NCI-H526 treated with DMSO at 0.1 percent for 48 hours (cell line): ENCODE measurements at places on chromosomes 3 and 15.

DNA sequence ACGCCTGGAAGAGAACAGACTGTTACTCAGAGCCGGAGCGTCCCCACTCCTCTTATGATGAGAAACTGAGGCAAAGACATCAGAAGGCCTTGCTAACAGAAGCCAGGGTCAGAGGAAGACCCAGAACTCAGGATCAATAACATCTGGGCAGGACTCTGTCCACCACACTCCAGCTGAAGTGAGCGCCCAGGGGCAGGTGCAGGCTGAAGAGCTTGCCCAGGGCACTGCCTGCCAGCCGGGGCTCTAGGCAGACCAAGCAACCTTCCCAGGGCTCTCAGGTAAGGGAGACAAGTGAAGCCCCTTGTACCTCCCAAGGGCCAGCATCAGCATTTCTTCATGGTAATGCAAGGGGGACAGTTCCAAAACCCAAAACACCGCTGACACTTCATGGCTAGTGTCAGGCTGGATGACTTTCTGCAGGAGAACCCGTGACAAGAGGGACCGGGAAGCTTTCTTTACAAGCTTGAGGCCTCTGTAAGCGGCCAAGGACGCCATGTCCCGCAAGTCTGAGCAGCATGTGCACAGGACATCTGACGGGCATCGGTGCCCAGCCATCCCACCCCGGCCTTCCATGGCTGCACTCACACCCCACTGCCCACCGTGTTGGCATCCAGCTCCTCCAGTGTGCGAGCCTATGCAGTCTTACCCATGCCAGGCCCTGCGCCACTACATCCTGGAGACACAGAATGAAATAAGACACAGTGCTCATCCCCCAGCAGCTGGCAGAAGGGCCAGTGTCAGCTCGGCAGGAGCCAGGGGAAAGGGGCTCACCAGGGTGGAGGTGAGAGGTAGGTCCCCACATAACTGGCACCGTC is 14.1 kb downstream of the XXYLT1 start:
- no peak for DNase-seq

- DNase-seq: no peak
These were observed 78.5 kb downstream of the KBTBD8 start for GRCh38 chr3:67076607-67077006.

DNA sequence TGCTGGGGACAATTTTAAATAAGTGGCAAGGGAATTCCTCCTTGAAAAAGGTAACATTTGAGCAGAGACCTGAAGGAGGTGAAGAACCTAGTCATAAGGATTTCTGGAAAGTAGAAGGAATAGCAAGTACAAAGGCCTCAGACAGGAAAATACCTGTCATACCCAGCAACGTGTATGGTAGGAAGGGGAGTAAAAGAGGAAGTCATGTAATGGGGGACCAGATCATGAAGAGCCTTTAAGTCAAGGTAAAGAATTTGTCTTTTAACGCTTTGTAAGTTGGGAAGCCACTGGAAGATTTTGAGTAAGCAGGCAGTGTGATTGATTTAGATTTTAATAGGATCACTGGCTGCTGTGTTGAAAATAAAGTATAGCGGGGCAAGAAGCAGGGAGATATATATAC is 43.4 kb upstream of the FAH start:
- DNase-seq: no peak

GRCh38 chr15:96410175-96411055 is 79.9 kb downstream of the NR2F2 start:
- no peak for DNase-seq

GRCh38 chr3:128624526-128625138 is 26.0 kb downstream of the RPN1 start:
- DNase-seq: no peak

DNA sequence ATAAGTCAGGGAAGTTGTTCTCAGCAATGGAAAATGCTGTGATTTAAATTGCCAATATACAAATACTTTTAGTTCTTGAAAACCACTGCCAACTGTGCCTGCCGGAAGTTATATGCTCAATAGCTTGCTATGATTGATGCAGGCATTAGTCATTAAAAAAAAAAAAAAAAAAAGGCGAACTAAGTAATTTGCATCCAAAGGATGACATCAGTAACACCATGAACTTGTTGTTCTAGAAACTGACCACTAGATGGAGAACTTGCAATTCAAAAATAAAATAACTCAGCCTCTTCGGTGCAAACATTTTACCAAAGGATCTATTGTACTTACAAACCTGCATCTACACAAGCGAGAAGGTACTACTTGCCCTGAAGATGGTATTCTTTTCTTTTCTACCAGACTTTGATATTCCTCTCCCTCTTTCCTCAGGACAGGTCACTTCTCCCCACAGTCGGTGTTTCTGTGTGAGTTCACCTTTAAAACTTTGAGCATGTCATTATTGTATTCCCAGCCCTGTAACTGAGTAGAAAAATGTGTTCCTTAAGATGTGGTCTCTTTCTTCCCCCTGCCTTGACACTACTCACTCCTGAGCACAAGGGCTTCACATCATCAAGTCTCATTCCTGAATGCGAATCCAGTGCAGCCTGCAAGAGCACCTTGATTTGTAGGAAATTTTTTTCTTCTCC is 115.0 kb upstream of the VEPH1 start:
- peak; percentile 51 for DNase-seq
